ENCODE measurements at places on chromosomes 2 and 18.

GRCh38 chr2:49123600-49123999, 30.7 kb downstream of the FSHR start:
- DNase-seq = no peak

- no peak for DNase-seq
Observed at GRCh38 chr2:162261032-162261945, 18.0 kb upstream of the FAP start.

GRCh38 chr2:6516674-6517073, 349.0 kb downstream of the CMPK2 start:
- DNase-seq = no peak

GRCh38 chr2:134359367-134360081, 105.7 kb downstream of the MGAT5 start:
- no peak for DNase-seq

DNA sequence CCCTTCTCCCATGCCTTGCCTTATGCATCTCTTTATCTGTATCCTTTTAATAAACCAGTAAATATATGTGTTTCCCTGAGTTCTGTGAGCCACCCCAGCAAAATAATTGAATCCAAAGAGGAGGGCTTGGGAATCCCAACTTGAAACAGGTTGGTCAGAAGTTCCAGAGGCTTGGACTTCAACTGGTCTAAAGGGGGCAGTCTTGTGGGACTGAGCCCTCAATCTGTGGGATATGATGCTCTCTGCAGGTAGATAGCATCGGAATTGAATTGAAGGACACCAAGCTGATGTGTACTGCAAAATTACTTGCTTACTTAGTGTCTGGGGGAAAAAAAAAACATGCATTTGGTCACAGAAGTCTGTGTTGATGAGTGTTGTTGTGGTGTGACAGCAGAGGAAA, 1033.5 kb upstream of the TMEFF2 start:
- DNase-seq = no peak

DNA sequence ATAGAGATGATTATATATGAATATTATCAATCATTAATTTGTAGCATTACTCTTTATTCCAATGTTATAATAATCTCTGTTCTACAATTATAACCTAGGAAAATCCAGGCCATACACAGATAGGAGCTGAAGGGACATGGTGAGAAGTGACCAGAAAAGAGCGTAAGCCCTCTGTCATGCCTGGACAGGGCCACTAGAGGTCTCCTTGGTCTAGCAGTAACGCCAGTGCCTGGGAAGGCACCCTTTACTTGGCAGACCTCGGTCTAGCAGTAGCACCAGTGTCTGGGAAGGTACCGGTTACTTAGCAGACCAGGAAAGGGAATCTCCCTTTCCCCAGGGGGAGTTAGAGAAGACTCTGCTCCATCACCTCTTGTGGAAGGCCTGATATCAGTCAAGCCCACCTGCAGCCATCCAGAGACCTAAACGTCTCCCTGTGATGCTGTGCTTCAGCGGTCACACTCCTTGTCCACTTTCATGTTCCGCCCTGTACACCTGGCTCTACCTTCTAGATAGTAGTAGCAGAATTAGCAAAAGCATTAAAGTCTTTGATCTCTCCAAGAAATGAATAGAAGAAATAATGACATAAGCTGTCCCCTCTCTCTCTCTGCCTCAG, 447.5 kb upstream of the FSIP2 start:
- DNase-seq = no peak

DNA sequence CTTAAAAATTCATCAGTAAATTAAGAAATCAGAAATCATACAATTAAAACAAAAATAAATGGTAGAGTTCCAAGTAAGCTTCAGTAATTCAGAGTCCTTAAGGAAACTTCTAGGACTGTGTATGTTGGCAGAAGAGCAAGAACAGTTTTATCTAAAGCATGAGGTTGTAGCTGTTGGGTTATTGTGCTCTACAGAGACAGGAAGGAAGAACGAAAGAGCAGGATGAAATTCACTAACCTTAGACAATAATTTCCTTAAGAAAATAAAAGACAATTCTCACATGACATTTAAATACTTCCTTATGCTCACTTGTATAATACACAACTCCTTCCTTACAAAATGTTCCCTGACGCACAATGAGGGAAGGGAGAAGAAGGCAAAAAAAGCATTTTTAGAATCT, 133.4 kb downstream of the STK39 start:
- DNase-seq = no peak

DNA sequence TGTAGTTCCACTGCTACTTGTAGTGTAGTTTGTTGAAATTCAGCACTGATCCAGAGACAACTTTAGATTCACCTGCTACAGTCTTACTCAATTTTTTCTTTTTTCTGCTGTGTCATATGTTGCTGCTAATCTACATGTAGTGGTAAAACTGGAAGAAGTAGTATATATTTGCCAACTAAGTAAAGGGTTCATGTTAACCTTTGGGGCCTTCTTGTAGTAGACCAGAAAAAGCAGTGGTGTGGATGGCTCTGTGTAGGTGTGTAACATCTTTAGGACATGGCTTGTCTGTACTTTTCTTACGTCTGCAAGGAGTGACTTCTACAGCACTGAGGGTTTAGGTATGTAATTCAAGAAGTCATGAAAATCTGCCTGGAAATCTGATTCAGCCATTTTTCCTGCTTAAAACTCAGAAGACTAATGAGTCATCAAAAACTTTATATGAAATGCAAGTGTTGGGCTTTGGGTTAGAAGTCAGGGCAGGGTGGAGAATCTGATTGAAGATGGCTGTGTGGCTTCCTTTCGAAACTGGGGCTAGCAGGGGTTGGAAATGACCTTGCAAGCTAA, 8.4 kb downstream of the PTPRM start:
- DNase-seq = no peak

GRCh38 chr2:22957446-22957845, 427.5 kb upstream of the KLHL29 start:
- DNase-seq = no peak

DNA sequence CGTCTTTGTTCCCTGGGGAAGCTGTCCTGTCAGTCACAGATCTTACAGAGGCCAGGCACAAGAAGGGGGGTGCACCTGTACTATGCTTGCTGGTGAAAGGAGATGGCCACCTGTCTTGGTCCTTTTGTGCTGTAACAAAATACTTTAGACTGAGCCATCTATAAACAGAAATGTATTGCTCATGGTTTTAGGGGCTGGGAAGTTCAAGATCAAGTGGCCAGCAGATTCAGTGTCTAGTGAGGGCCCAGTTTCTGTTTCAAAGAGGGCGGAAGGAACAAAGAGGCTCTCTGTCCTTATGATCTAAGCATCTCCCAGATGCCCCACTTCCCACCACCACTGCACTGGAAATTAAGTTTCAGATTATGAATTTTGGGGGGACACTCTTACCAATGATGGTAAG, 35.5 kb upstream of the RPL37A start:
- no peak for DNase-seq

- no peak for DNase-seq
Observed at GRCh38 chr2:15754703-15755099, 163.0 kb downstream of the DDX1 start.

DNA sequence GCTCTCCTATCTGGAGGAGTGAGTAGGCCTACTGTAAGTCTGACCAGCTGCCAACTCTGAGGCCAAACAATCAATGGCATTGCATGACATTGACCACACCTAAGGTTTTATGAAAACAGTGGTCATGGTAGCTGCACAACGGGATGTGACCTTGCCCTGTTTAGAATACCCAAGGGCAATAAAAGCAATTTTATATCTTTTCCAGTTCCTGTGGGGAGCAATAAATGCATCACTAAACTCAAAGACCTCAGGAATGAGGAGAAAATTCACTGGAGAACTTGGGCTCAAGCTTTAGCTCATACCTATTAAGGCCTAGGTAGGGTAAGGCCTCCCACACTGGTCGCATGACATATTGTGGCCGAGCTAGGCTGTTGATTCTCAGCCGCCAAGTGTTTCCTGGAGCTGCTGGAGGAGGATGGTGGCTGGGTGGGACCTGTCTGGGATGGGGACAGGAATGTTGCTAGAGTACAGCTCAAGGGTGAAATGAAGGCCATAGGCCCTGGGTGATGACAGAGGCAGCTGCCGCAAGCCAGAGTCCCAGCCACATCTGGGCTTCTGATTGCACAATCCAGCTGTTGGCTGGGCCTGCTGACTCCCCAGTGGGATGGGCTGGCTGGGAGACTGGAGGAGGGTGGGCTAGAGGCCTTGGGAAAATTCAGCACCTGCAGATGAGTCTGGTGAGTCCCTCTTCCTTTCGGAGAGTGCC, 313.7 kb downstream of the CYP26B1 start:
- no peak for DNase-seq

GRCh38 chr2:163735685-163736432, at the start of gene FIGN:
Gene FIGN, minus strand, starts transcription at chr2:163736008. Its CDS starts 1,081 bp downstream, at chr2:163734927.
- no peak for DNase-seq

DNA sequence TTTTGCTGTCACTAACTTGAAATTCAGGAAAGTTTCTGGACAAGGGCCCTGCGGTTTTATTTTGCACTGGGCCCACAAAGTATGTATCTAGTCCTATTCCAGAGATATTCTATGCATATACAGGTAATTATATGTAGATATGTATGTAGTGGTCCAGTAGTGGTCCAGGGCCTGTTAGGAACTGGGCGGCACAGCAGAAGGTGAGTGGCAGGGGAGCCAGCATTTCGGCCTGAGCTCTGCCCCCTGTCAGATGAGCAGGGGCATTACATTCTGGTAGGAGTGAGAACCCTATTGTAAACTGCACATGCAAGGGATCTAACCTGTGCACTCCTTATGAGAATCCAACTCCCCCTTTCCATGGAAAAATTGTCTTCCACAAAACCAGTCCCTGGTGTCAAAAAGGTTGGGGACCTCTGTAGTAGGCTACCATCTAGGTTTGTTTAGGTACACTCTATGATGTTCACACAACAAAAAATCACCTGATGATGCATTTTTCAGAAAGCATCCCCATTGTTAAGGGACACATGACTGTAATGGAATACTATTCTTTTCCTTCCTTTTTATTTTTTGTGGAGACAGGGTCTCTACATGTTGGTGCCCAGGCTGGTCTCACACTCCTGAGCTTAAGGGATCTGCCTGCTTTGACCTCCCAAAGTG, 2.8 kb upstream of the PPP4R3B start:
- DNase-seq = no peak

GRCh38 chr2:717661-718060, 40.5 kb upstream of the TMEM18 start:
- DNase-seq = no peak

GRCh38 chr2:168254158-168254935, 7.0 kb upstream of the STK39 start:
- DNase-seq = no peak

DNA sequence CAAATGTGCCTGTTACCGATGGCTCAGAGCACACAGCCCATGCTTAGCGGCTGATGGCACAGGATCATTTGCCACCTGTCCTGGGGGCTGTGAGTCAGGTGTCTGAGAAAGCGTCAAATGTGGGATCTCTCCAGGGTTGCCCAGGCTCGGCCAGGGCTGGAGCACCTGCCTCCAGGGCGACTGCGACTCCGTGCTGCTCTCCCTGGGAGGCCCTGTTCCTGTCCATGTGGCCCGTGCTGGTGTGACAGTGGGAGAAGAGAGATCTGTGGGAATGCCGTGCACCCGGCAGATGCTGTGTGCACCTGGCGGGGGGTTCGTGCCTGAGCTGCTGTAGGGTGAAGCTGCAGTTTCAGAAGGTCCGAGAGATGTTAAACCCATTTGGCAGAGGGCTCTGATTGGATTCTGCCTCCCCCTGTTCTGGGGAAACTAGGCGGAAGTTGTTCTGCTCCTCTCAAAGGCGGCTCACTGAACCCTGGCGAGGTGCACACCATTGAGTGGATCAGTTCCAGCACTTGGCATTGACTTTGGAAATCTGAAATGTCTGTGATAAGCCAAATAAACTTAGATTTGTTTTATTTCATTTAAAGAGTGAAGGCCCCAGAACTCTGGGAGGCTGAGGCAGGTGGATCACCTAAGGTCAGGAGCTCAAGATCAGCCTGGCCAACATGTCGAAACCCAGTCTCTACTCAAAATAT, 34.7 kb upstream of the TPO start:
- DNase-seq = no peak

DNA sequence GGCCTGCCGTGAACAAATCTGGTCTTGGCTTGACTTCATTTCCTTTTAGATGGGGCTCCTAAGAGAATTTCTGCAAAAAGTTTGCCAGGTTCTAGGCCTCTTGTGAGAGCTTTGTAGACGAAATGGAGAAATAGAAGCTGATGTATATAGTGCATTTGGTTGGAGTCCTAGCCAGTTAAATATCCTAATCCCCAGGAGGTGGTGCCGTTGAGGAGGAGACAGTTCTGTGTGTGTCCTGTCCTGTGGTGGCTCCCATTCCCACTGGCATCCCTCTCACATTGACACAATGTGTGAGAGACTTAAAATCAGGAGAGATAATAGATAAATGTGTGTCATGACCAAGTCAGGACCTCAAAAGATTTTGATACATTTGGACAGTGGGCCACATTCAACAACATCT, 34.6 kb upstream of the DNER start:
- DNase-seq = no peak

GRCh38 chr2:67534745-67535144, 137.6 kb downstream of the ETAA1 start:
- DNase-seq = no peak

DNA sequence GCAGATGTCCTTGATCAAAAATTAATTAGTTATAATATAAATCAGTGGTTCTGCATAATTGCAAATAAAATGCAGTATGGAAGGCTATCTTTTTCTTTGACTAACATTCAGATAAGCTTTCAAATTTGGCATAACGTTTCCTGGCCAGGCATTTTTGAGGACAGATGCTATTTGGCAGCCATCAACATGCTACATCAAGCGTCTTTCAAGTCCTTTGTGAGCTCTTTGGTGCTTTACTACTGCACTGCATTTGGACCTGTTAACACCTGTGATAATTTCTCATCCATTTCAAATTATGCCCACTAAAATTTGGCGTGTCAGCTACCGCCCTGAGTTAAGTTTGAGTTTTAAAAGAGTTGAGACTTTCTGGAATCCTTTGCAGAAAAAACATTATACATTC, 545.7 kb downstream of the STK39 start:
- DNase-seq = no peak

- no peak for DNase-seq
Observed at GRCh38 chr2:136486115-136486514, 279.2 kb upstream of the THSD7B start.

- DNase-seq = no peak
Observed at GRCh38 chr2:217710211-217710765, 292.5 kb downstream of the TNS1 start.

- no peak for DNase-seq
Observed at GRCh38 chr18:56380685-56381084, 257.7 kb downstream of the TXNL1 start.

DNA sequence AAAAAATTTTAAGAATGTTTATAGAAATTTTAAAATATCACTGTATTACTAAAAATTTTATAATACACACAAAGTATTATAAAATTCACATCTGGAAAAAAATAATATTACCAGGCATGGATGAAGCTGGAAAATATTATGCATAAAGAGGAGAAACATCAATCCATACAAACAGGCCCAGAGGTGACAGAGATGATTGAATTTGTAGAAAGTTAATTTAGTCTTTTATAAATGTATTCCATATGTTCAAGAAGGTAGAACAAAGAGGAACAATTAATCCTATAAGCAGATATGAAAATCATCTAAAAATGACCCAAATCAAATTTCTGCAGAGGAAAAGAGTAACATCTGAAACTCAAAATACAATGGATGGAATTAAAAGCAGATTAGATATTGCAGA, 605.2 kb upstream of the CELF4 start:
- DNase-seq = no peak

All from activated naive CD8-positive, alpha-beta T cell treated with anti-CD3 and anti-CD28 coated beads, Interleukin-2, amount 50 U/mL, for 16 hours (primary cell).